ENCODE measurements at places on chromosomes 2 and 18.

DNA sequence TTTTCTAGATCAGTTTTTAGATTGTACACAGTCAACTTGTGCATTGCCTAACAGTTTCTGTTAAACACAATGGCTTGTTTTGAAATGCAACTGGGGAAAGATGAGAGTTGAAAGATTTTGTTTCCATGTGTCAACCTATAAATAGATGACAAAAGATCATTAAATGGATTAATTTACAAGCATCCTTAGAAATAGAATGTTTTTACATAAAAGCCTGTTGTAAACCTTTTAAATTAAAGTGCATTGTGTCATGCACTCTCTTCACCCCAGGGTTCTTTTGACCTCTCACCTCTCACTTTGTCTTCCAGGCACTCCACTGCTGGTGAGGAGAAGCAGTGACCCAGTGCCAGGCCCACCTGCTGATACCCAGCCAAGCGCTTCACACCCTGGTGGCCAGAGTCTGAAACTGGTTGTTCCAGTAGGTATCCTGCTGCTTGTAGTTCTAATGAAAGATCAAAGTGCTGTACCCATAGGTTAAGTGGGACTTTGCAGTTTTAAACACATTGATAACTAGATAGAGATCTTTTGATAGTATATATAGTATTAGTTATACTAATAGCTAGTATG, 502.1 kb downstream of the PARD3B start:
- DNase-seq: no peak

DNA sequence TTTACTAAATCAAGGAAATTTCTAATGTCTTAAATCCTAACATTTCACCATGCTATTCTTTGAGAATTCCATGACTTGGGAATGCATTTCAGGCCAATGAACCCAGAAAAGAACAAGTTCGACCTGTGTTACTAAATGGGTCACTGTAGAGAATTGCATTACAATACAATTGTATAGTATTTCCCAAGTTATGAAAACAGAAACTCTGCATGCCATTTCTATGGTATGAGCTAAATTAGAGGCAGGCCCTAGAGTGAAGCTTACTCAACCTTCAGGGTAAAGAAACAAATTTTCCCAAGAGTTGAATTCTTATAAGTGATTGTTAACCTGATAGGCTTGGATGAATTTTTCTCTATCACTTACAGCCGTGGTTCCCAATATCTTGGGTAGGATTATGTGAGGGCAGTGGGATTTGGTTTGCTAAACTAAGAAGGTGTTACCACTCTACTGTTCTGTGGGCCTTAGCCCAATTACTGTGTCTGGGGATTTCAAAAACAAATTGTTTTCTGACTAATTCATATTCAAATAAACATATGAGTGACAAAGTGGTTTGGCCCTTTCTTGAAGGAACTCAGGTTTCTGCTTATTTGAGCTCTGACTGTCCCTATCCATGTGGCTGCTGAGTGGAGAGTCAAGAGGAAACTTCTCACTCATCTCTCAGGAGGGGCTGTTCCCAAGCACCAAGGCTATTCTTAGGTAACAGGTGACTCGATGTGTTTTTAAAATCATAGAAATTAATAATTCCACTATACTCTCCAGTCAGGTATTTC, 11.2 kb upstream of the SERPINB7 start:
- no peak for DNase-seq

DNA sequence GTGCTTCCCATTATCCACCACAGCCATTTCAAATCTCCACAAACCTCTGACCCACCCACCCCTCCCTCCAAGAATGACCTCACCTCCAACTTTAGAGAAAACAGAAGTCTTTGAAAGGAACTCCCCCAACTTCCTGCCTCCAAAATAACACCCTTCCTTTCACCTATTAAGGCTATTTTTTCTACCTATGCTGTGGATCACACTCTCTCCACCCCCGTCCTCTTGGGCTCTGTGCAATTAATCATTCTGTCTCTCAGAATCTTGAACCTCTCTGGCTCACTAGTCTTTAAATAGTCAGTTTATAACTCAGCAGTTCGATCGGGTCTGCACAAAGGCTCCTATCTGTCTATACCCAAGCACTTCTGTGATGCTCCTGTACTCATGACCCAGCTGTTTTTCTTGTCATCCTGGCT, 37.3 kb upstream of the XPO1 start:
- no peak for DNase-seq

DNA sequence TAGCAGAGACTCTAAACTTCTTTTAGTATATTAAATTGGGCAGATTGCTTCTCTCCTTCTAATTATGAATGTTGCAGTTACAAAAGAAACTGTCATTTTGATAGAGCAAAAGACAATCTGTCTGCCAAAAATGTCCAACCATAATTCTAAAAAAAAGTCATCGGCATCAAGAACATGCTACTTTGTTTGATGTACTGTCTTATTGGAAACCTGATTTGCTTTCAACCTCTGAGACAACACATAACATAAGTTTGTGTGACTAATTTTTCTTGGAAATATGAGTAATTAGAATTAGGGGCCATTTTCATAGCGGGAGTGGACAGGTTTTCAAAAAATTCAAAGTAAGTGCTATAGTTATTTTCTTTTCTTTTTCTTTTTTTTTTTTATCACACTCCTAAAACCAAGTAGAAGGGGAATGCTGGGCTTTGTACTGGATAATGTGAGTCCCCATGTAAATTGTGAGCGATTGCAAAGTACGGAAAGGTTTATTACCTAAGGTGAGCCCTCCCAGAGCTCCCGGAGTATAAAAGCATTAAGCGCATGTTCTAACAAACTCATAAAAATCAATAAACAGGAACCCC, 59.1 kb downstream of the ZEB2 start:
- no peak for DNase-seq

DNA sequence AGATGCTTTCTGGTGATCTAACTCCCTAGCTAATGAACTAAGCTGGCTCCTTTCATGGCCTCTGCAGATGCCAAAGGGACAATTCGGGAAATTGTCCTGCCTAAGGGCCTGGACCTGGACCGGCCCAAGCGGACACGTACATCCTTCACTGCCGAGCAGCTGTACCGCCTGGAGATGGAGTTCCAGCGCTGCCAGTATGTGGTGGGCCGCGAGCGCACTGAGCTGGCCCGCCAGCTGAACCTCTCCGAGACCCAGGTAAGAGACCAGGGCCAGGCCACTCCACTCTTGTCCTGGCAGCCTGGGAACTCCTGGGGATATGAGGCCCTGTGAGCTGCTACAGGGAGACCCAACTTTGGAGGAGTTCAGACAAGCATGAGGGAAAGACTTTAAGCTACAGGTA, 14.7 kb upstream of the ATP6V1B1 start:
- DNase-seq: no peak

DNA sequence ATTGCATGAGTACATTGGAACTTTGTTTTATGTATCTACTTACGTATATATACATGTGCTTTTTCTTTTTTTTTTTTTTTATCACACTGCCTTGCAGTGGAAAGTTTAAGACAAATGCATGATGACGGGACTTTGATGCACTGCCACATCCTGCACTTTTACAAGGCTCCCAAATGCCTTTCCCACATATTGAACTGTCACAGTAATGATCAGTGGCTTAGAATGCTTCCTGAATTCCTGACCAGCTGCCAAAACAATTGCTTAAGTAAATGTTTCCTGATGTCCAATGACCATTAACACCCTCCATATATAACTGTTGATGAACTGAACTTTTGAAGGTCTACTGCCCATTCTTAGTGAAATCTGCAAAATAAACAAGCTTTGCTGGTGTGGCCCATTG, 60.2 kb downstream of the LYPD6B start:
- DNase-seq: no peak

DNA sequence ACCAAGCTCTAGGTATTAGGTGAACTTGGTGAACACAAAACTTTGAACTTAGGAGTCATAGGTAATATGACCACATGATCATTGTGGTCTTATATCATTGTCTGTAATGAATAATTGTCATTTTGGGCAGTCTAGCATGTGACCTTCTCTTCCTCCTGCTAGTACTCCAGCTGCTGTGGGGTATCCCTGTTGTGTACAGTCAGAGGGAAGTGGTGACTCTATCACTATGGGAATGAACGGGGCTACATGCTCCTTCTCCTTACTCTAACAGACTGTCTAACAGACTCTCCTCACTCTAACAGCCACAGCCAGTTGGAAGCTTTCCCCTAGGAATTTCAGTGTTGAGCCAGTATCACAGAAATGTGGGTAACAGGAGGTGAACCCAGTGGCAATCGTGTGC, 68.2 kb upstream of the NEDD4L start:
- DNase-seq: no peak

GRCh38 chr2:74131901-74132300, 15.8 kb downstream of the BOLA3 start:
- DNase-seq: no peak

DNA sequence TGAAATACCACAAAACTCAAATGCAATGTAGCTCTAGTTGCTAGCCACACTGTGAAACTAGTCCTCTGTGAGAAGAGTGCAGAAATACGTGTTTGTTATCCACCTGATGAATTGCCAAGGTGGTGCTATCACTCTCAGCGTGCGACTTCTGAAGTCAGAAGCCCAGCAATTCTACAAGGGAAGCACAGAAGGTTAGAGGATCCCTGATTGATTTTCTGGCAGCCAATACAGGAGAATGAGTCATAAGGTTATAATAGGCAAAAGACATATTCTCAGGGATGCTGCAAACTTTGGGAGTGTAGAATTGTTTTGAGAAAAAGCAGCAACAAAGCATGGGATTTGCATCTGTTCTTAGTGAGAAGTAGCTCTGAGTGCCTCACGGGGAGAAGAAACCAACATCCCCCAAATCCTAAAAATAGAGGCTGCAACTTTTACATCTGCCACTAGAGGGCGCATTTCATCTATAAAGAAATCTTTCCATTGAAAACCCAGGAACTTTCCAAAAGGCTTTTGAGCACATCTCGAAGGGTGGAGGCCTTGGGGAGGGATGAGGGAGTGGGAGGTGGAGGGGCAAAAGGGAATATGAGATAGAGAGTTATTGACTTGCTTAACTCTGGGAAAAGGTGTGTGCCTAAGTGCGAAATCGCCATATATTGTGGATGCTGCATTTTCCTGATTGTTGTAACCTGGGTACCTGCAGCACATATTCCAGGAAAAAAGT, 78.0 kb downstream of the TMEM182 start:
- DNase-seq: peak; percentile 47

- DNase-seq: peak; percentile 84
These were observed 126.3 kb downstream of the HDAC4 start for GRCh38 chr2:239274391-239275043.

DNA sequence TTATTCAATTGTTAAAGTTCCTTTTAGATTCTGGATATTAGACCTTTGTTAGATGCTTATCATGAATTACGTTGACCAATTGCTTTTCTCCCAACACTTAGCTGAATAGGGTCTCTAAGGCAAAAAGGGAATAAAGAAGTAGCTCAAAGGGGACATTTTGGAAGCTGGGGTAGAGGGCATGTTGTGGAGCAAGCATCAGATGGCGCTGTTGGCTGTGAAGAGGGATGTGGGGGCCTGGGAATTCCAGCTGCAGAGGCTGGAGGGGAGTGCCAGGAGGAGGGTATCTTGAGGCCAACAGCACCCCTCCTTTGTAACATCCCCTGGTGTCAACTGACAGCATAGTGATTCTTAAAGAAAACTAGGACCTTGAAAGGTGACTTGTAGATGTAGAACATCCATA, 198.2 kb downstream of the ADCYAP1 start:
- DNase-seq: no peak

GRCh38 chr2:854460-854859, 96.2 kb upstream of the SNTG2 start:
- no peak for DNase-seq

DNA sequence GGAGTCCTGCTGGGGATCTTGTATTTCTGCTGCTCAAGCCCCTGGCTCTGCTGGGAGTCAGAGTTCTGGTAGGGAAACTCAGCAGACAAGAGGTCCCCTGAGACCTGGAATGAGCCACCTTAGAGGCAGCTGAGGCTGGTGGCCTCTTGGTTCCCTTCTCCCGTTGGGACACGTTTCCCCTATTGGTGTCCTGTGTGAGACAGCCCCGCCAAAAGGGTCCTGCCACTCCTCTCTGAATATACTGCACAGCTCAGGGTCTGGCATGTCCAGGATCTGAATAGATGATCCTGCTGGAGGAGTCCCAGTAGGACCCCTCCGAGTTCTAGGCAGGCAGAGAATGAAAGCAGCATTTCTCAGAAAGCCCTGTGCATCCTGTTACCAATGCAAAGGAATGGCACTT, 2.0 kb upstream of the RALB start:
- DNase-seq: no peak

- no peak for DNase-seq
These were observed 12.5 kb downstream of the CAPN14 start for GRCh38 chr2:31204783-31205182.

DNA sequence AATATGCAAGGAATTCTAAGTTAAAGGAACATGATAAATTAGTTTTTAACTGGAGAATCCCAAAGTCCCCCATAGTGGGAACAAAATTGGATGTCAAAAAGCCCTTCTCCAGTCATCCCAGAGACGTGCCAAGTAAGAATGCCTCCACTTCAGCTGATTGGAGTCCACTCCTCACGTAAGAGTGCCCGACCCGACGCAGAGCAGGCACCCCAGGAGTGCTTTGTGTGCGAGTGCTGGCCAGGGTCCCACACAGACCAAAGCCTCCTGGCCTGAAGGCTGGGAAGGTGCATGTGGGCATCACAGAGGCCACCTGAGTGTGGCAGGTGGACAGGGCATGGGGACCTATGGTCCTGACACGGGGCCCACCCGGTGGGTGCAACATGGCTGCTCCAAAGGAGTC, 183.5 kb downstream of the GLI2 start:
- DNase-seq: no peak

DNA sequence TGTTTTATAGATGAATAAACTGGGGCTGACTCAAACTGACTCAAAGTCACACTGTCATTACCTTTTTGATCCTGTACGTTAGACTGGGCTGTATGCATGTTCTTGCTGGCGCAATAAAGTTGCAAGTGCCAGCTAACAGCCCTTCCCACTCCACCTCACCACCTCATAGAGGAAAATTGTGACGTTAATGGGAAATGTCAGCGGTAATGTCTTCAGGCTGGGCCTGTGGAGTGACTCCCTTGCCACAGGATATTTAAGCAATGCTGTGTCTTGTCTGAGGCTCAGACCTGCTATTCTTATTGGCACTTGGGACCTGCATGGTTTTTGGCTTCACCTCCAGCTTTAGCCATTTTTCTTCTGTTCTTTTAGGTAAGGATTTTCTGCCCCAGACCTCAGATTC, 25.2 kb upstream of the CASP10 start:
- DNase-seq: peak; percentile 73
